ENCODE measurements at places on chromosomes 5 and 9. TPM values are rescaled to one million over a fixed set of nuclear protein-coding genes. Genes with fewer than 3 reads are reported as not detected.

- no peaks in the 10 kb centered on the region for H3K36me3 ChIP-seq
- no peaks in the 10 kb centered on the region for H3K27me3 ChIP-seq
- peaks cover 19% of the 10 kb centered on the region for H3K4me1 ChIP-seq
- DNase-seq: no peak
These were observed 3.4 kb upstream of the CACFD1 start for GRCh38 chr9:133456409-133456808.

GRCh38 chr5:122940890-122941289, 95.5 kb downstream of the SNX24 start:
- DNase-seq: no peak
- H3K27ac ChIP-seq: no peak overlapping the region
- no peaks in the 10 kb centered on the region for H3K27me3 ChIP-seq
- no peaks in the 10 kb centered on the region for H3K4me1 ChIP-seq
- no peaks in the 10 kb centered on the region for H3K36me3 ChIP-seq
- H3K4me3 ChIP-seq: no peak overlapping the region

- H3K27me3 ChIP-seq: no peaks in the 10 kb centered on the region
- no peaks in the 10 kb centered on the region for H3K36me3 ChIP-seq
- no peak for DNase-seq
- no peak overlapping the region for H3K4me3 ChIP-seq
- H3K27ac ChIP-seq: no peak overlapping the region
These were observed 6.1 kb upstream of the RNF183 start for GRCh38 chr9:113309204-113309813.

- no peaks in the 10 kb centered on the region for H3K27me3 ChIP-seq
- no peak overlapping the region for H3K4me3 ChIP-seq
- no peak overlapping the region for H3K27ac ChIP-seq
- H3K36me3 ChIP-seq: peaks cover 4% of the 10 kb centered on the region
- no peak for DNase-seq
These were observed 190.1 kb downstream of the NR3C1 start for GRCh38 chr5:143213231-143213850.

The SMIM32 gene
- total RNA-seq: not detected

The FST gene
- total RNA-seq: 2.5 TPM
